ENCODE measurements at places on chromosomes 13 and 19.
A peak's percentile ranks its signal among the peaks of the same experiment; 100 is the strongest.

DNA sequence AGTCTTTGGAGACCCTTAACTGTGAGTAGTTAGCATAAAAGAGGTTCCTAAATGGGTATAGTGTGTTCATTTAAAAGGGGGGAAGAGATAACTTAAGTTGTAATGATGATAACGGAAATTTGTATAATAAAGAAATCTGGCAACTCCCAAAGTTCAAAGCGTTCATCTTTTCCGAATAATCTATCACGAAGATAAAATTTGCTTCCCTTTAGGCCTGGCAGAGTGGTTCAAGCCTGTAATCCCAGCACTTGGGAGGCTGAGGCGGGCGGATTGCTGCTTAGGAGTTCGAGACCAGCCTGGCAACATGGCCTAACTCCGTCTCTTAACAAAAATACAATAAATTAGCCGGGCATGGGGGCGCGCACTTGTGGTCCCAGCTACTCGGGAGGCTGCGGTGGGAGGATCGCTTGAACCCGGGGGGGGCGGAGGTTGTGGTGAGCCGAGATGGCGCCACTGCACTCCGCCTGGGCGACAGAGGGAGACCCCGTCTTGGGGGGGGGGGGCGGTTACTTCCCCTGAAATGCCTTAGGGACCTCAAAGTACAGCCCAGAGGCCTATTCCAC is 934 bp downstream of the N4BP2L2 start:
- no peak for DNase-seq

DNA sequence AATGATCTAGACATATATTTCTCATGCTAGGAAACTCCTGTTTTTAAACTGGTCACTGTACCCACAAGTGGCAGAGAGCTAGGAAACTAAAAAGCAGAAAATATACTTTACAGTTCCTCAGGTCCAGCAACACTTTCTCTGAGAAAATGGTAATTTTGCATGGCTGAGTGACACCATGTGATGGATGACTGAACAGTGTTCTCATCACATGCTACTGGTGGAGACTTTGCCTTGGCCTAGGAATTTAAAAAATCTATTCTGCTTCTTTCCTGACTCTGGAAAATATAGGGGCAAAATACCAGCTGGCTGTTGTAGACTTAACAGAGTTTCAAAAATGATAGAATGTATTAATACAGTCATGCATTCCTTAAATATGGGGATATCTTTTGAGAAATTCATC is 50.0 kb downstream of the LATS2 start:
- no peak for DNase-seq

DNA sequence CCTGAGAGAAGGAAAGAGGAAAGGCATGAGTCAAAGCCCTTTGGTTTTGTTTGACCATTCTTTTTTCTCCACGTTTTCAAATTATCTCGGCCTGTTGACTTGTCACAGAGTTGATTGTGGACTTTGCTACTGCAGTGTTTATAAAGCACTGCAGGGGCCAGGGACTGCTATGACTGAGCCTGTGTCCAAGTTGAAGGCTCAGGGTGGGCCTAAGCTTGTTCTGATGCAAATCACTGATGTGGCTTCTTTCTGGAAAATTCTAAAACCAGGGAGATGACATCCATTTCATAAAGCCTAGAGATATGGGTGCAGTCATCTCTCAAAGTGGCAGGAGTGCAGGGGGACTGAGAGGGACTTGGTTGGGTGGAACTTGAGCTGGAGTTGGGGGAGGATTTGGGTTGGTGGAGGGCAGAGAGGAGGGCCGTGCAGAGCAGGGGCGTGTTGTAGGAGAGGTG is 1.2 kb upstream of the CXCL17 start:
- DNase-seq = no peak

DNA sequence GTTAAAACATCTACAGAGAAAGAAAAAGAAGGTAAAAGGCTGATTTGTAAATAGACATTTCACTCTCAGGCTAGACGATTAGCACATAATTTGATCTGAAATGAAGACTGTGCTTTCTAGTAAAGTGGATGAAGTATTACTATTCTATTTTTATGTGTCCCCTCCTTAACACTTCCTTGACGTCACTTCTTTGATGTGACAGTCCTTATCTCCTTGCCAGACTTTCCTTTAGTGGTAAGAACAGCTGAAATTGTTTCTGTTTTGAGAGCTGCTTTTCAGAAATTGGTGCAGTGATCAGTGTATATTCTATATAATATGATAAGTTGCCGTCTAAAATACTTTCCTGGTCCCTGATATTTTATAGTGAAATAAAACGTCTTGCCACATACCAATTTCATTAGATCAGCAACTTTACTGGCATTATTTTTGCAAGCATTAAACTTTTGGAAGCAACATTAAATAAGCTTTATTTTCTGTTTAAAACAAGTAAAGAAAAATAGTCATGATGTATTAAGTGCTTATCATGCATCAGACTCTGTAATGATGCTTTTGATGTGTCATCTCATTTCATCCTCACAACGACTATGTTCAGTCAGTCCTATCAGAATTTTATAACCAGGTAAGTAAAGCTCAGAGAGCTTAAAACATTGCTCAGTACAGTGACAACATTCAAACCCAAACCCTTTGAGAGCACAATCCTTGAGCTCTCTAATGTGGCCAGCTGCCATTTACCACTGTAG is 210.3 kb upstream of the PCDH9 start:
- DNase-seq = no peak

DNA sequence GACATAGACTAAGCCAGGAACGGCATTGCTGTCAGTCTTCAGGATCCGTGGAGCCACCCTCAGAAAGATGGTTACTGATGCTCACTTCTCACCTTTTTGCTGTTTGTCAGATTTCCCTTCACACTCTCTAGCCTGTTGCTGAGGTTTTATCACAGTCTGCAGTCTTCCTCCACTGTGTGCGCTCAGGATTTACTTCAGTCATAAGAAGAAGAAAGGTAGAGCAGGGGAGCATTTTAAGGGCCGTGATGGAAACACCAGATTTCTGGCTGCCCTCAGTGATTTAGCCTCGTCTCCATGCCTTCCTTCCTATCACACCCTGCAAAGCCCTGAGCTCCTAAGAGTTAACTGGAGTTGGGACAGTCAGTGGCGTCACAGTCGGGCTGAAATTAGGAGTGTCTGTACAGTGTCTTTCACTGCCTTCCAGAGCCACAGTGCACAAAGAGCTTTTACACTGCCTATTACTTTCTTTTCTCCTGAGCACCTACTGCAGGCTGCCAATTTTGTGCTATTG is 60.0 kb upstream of the GPR183 start:
- no peak for DNase-seq

GRCh38 chr19:44891016-44891882 is at the start of gene TOMM40:
TSS of gene TOMM40 (plus strand) at chr19:44891254. CDS start at chr19:44891416, 162 bp downstream.
- no peak for DNase-seq

DNA sequence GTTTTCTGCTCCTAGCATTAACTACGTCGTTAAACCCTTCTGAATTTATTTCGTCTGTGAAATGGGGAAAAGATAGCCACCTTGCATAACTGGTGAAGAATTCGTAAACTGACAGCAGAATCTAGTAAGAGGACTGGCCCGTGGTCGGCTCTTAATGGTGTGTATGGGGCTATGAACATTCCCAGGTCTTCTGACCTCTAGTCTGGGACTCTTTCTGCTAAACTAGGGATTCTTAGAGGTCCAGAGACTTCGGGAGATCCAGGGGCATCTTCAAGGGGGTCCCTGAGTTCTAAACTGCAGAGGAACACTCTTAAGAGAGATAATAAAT is 231.1 kb upstream of the SERP2 start:
- DNase-seq = no peak

DNA sequence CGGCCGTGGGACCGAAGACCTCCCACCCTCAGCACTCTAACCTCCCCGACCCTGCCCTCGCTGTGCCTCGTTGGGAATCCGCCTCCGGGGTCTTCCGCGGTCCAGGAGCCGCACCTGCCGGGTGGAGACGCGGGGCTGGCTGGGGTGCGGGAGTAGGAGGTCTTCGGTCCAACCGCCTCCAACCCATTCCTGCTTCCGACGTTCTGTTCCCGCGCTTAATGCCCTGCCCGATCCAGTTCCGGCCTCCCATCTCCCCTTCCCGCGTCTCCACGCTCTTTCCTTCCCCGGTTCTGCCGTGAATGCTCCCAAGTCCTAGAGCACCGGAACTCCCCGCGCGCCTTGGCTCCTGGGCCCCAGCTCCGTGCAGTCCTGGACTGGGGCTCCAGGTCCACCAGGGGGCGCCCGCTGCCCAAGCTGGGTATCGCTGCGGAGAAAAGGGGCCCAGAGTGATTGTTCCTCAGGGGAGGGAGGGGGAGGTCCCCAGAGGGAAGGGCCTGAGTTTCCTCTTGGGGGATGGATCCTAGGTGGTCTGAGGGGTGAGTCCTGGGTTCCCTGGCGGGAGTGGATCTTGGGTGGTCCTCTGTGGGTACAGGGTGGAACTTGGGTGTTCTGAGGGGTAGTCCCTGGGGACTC is 14.1 kb upstream of the TNFSF9 start:
- no peak for DNase-seq

GRCh38 chr13:85313761-85314503 is 485.3 kb downstream of the SLITRK6 start:
- peak; percentile 28 for DNase-seq

GRCh38 chr19:42155796-42156195 is 23.6 kb upstream of the POU2F2 start:
- no peak for DNase-seq

DNA sequence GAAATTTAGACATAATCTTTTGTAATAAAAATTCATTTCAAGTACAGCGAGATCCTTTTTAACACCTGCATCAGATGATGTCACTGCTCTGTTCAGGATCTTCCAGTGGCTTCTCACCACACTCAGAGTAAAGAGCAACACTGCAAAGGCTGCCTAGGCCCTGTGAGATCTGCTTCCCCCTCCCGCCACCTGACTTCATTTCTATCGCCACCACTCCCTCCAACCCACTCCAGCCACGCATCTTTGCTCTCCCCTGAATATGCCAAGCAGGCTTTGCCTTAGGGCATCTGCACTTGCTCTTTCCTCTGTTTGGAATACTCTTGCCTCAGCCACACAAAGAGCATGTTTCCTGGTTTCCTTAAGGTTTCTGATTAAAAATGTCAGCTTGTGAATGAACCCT is 58.3 kb downstream of the MBNL2 start:
- no peak for DNase-seq

DNA sequence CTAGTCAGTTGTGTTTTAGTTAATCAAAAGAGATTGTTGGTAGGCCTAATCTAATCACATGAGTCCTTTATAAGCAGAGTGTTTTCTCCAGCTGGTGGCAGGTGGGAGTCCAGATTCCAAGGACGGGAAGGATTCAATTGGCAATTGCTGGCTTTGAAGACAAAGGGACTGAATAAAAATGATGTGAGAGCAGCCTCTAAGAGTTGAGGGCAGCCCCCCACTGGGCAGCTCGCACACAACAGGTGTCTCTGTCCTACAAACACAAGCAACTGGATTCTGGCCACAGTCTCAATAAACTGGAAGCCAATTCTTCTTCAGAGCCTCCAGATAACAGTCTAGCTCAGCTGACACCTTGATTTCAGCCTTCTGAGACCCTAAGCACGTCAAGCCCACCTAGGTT is 915.2 kb downstream of the PCDH9 start:
- no peak for DNase-seq

DNA sequence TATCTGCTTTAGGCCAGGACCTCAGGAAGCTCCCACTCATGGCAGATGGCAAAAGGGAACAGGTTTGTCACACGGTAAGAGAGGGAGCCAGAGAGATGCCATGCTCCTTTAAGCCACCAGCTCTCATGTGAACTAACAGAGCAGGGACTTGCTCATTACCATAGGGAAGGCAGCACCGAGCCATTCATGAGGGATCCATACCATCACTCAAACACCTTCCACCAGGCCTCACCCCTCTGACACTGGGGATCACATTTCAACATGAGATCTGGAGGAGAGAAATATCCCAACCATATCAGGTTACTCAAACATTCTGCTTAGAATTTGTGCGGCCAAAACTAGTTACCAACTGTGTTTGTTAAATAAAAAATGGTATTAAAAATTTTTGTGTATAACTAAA is 427.0 kb downstream of the UQCRFS1 start:
- no peak for DNase-seq

DNA sequence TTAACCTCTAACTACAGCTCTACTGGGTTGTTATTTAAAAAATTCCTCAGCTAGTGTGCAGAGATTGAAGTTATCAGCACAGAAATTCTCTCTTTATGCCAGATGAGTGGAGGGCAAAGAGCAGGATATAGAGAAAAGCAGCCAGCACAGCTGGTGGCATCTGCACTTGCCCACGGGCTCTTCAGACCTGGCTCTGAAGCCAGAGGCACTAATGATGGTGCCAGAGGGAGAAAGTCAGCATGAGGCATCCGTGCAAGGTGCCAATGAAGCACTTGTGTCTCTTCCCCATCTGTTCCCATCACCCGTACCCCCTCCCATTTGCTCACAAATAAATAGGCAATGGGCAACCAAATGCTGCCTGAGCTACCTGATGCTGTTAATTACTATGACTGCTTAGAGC is 138.9 kb downstream of the OLFM4 start:
- DNase-seq = no peak

DNA sequence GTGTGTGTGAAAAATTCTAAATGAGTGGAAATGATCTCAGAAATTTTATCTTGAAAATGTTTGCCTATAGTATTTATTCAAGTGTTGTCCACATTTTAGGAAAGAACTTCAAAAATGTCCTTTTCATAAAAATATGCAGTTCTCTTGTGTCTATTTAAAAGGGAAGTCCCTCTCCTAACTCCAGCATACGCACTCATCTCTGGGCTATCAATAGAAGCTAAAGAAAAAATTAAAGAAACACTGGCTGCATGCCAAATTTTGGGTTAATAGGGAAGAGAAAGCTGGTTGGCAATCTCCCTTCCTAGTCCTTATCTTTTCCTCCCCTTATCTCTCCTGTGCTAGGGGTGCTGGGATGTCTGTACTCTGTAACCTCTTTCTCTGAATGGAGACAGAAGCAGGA is 313.3 kb downstream of the ENOX1 start:
- DNase-seq = no peak

GRCh38 chr13:109869312-109870237 is 83.2 kb upstream of the IRS2 start:
- no peak for DNase-seq

DNA sequence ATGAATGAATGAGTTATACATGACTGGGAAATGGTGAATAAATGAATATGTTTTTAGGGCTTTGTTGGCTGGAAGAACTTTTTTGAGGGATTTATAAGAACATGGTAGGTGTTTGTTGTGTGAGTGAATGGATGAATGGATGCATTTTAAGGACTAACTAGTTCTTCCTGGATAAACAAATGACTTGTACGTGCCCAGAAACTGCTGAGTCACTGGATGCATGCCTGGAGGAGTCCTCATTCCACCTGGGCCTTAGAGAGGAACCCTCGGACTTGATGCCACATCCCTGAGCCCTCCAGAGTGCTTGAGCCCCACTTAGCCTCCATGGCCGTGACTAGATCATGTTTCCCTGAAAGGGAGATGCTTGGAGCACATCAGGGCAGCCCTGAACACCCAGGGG is 153.4 kb downstream of the DPF1 start:
- DNase-seq = no peak
